ENCODE measurements at places on chromosomes 4 and X. TPM values are rescaled to one million over a fixed set of nuclear protein-coding genes. Genes with fewer than 3 reads are reported as not detected.

DNA sequence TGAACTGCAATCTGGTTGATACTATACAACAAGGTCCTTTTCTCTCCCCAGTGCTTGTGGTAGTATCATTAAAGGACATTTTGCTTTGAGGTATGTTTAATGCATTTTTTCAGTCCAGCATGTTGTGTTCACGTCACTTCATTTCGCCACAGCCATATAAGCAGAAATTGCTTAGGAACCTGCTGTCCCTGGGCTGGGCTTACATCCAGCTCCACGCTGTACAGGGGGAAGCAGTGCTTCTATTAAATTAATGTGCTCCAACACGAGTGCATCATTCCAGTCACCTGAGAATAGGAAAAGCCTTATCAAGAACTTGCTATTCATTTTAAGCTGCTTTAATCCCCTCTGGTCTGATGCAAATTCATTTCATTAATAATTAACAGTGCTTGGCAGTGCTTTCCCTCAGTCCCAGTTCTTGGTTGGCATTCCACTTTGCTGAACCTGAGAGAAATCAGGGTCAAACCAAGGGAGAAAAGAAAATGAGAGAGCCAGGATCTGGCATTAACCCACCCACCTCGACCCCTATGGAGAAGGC is 47.4 kb upstream of the PTCHD1 start:
- no peak overlapping the region for H3K4me3 ChIP-seq
- H3K36me3 ChIP-seq: no peaks in the 10 kb centered on the region
- H3K27ac ChIP-seq: no peak overlapping the region
- DNase-seq: no peak
- peaks cover 14% of the 10 kb centered on the region for H3K4me1 ChIP-seq

DNA sequence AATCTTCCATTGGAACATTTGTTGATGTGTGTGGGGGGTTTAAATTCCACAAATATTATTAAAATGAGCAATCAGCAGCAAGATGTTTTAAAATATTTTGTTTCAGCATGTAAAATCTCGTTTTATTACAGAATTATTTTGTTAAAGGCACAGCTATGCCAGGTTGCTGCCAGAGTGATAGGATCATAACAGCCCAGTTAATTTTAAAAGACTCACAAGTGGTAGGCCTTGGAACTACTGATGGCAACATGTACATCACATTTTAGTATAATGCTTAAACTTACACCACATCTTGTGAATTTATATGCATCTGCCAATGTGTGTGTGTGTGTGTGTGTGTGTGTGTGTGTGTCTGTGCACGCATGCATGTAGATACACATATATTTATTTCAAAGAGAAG is 97.8 kb upstream of the SPRY1 start:
- no peaks in the 10 kb centered on the region for H3K36me3 ChIP-seq
- H3K4me1 ChIP-seq: peaks cover 65% of the 10 kb centered on the region
- DNase-seq: no peak
- H3K27ac ChIP-seq: no peak overlapping the region

- H3K27ac ChIP-seq: no peak overlapping the region
- H3K4me3 ChIP-seq: no peak overlapping the region
- peaks cover 7% of the 10 kb centered on the region for H3K4me1 ChIP-seq
- no peaks in the 10 kb centered on the region for H3K36me3 ChIP-seq
- H3K27me3 ChIP-seq: peaks cover 52% of the 10 kb centered on the region
Measured at GRCh38 chr4:150082241-150082640, 4.0 kb downstream of the DCLK2 start.

GRCh38 chr4:127145006-127145540 is 487.7 kb upstream of the INTU start:
- H3K27ac ChIP-seq: no peak overlapping the region
- peaks cover 4% of the 10 kb centered on the region for H3K4me1 ChIP-seq
- H3K36me3 ChIP-seq: no peaks in the 10 kb centered on the region
- DNase-seq: no peak
- H3K4me3 ChIP-seq: no peak overlapping the region

DNA sequence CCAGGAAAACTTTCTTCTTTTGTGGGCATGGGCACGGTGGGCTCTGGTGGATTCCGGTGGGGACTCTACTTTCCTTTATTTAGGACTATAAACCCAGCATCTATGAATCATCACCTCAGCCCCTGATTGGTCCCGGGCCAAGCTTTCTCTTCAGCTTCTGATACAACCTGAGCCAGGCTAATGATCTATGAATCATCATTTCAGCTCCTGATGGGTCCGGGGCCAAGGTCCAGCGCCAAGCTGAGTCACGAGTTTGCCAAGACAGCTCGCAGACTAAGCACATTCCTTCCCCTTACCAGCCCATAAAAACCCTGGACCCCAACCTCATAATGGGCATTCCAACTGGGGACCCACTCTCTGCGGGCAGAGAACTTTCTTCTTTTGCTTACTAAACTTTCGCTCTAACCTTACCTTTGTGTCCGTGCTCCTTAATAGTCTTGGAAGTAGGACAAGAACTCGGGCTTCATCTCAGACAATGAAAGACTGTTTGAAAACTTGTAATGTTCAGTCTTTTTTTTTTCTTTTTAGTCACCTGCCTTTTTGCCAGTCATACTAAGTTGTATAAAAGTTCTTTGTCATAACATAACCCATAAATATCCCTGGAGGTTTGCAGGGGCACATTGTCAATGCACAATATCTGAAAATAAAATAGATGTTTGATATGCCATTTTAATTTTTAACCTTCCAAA is 904.9 kb upstream of the EPHA5 start:
- no peaks in the 10 kb centered on the region for H3K4me1 ChIP-seq
- no peak for DNase-seq
- H3K4me3 ChIP-seq: no peak overlapping the region
- no peak overlapping the region for H3K27ac ChIP-seq

GRCh38 chr4:76215077-76215476 is 1.5 kb upstream of the SCARB2 start:
- peaks cover 45% of the 10 kb centered on the region for H3K4me1 ChIP-seq
- no peak overlapping the region for H3K4me3 ChIP-seq
- H3K27ac ChIP-seq: no peak overlapping the region
- peaks cover 19% of the 10 kb centered on the region for H3K27me3 ChIP-seq
- no peak for DNase-seq

GRCh38 chr4:119729835-119730670 is 101.4 kb upstream of the PDE5A start:
- peaks cover 26% of the 10 kb centered on the region for H3K4me1 ChIP-seq
- no peak overlapping the region for H3K27ac ChIP-seq
- no peak overlapping the region for H3K4me3 ChIP-seq
- no peak for DNase-seq

DNA sequence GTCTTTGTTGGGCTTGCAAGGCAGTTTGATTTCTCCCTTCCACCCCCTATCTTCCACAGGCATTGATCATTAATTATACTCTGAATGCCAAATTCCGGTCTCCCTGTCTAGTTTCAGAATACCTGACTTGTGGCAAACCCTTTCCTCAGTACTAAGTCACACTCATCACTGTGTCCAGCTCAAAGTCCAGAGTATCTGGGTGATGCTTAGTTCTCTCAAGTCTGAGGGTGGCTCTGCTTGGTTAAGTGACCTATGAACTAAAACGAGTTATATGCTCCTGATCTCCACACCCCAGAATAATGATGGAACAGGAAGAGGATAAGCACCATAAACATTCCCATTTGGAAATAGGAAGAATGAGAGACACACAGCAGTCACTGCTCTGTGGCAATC is 6.5 kb downstream of the SMIM9 start:
- H3K27me3 ChIP-seq: no peaks in the 10 kb centered on the region
- no peak overlapping the region for H3K4me3 ChIP-seq
- H3K36me3 ChIP-seq: no peaks in the 10 kb centered on the region
- H3K4me1 ChIP-seq: peaks cover 16% of the 10 kb centered on the region
- no peak overlapping the region for H3K27ac ChIP-seq

GRCh38 chrX:13046141-13046855 is 1.9 kb upstream of the FAM9C start:
- peaks cover 6% of the 10 kb centered on the region for H3K36me3 ChIP-seq
- no peaks in the 10 kb centered on the region for H3K27me3 ChIP-seq
- H3K4me1 ChIP-seq: peaks cover 8% of the 10 kb centered on the region
- no peak overlapping the region for H3K4me3 ChIP-seq
- no peak for DNase-seq

GRCh38 chrX:74251006-74251930 is 52.7 kb upstream of the ZCCHC13 start:
- peaks cover 19% of the 10 kb centered on the region for H3K36me3 ChIP-seq
- H3K4me3 ChIP-seq: no peak overlapping the region
- peaks cover 75% of the 10 kb centered on the region for H3K4me1 ChIP-seq
- H3K27ac ChIP-seq: peak overlapping the region; percentile 91
- H3K27me3 ChIP-seq: no peaks in the 10 kb centered on the region

GRCh38 chrX:41047878-41048534 is 37.2 kb upstream of the USP9X start:
- H3K36me3 ChIP-seq: no peaks in the 10 kb centered on the region
- H3K27me3 ChIP-seq: no peaks in the 10 kb centered on the region
- no peak for DNase-seq
- H3K27ac ChIP-seq: no peak overlapping the region

- no peaks in the 10 kb centered on the region for H3K36me3 ChIP-seq
- H3K27ac ChIP-seq: no peak overlapping the region
- no peaks in the 10 kb centered on the region for H3K27me3 ChIP-seq
- DNase-seq: no peak
- H3K4me1 ChIP-seq: no peaks in the 10 kb centered on the region
- no peak overlapping the region for H3K4me3 ChIP-seq
Measured at GRCh38 chr4:184893801-184894571, 68.2 kb upstream of the ACSL1 start.

The AKAP4 gene
- not detected for total RNA-seq

The NSD2 gene
- 119 TPM for total RNA-seq

The SAGE1 gene
- total RNA-seq: not detected

The TGIF2LX gene
- not detected for total RNA-seq

The ADH1B gene
- 1.0 TPM for total RNA-seq

The CLIC2 gene
- 0.66 TPM for total RNA-seq

The ODAM gene
- not detected for total RNA-seq

The PRDM8 gene
- not detected for total RNA-seq

The ZNF518B gene
- 16.7 TPM for total RNA-seq

The PRRG1 gene
- 6.7 TPM for total RNA-seq

The PNMA6A gene
- total RNA-seq: 4.5 TPM

The VEGFC gene
- 0.61 TPM for total RNA-seq

The GLRA2 gene
- total RNA-seq: not detected
